Mononuclear cell (primary cell): ENCODE measurements at places on chromosomes 12 and 14. TPM values are rescaled to one million over a fixed set of nuclear protein-coding genes. Genes with fewer than 3 reads are reported as not detected.

The TAS2R50 gene
- total RNA-seq = 0.31 TPM

The SPIC gene
- total RNA-seq = not detected

The CLEC6A gene
- 1.0 TPM for total RNA-seq

The GNG2 gene
- 180 TPM for total RNA-seq

The FRS2 gene
- 82.3 TPM for total RNA-seq

The TRHDE gene
- total RNA-seq = 0.21 TPM

The PLEKHG3 gene
- 6.7 TPM for total RNA-seq

The MANSC4 gene
- total RNA-seq = not detected

The LALBA gene
- not detected for total RNA-seq

The TESPA1 gene
- 113 TPM for total RNA-seq

The VRTN gene
- total RNA-seq = not detected
